ENCODE measurements at places on chromosomes 6 and 20. TPM values are rescaled to one million over a fixed set of nuclear protein-coding genes. Genes with fewer than 3 reads are reported as not detected.

- DNase-seq: no peak
Observed at GRCh38 chr20:1870792-1871550, 24.2 kb upstream of the SIRPA start.

The KCNG1 gene
- 16.0 TPM for total RNA-seq

- DNase-seq: no peak
Observed at GRCh38 chr20:53978497-53978896, 91.9 kb downstream of the BCAS1 start.

GRCh38 chr20:43040427-43040826, 149.3 kb downstream of the PTPRT start:
- no peak for DNase-seq

The SFTA2 gene
- total RNA-seq: not detected

GRCh38 chr6:163568275-163568674, 153.8 kb downstream of the QKI start:
- no peak for DNase-seq

DNA sequence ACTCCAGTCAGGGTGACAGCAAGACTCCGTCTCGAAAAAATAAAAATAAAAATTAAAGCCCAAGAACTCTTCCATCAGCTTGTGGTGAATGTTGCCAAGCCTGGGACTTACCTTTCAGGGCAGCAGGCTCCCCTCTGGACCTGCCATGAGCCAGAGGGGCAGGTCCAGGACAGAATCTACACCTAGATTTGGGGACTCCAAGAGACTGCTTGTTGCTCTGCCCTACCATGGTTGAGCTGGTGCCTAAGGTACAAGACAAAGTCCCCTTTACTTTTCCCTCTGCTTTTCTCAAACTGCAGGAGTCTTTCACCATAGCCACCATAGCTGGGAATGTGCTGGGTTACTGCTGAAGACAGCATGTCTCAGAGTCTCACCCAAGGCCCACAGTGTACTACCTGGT, 9.2 kb downstream of the C6orf15 start:
- DNase-seq: no peak

- DNase-seq: no peak
Observed at GRCh38 chr6:125519367-125519766, 217.6 kb upstream of the HDDC2 start.

DNA sequence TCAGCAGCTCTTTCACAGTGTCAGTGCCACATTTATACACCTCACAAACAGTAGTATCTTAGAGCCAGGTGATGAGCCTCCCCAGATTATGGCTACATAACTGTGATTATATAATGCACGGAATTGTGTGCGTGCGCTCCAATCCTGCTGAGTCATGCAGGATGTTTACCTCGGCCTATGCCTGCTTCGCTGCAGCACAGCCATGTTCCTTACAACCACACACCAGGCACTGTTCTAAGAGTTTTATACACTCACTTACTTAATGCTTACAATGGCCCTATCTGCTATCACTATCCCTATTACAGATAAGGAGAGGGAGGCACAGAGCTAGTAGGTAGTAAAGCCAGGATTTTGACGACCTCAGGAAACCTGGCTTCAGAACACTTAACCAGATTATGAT, 7.3 kb downstream of the ZKSCAN3 start:
- DNase-seq: no peak

DNA sequence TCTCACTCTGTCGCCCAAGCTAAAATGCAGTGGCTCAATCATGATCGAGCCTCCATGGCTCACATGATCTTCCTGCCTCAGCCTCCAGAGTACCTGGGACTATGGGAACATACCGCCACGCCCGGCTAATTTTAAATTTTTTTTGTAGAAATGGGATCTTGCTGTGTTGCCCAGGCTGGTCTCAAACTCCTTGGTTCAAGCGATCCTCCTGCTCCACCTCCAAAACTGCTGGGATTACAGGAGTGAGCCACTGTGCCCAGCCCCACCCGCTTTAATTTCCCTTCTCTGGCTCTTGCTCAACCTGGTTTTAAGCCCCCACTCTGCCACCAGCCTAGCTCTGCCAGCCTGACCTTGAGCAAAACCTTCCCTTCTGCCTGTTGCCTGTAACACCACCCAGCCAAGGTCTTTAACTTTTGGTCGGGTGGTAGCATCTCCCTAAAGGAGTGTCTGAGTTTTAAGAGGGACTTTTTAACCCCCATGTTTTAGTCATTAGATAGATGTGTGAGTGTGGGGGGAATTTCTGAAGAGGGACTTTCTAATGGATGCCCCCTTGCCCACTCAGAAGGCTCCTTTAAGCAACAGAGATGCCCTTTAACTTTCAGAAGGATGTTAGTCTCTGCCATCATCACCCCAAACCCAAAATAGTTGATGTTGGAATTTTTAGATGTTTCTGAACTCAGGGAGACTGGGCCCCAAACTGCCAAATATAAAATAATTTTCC, 71.8 kb upstream of the FOXP4 start:
- no peak for DNase-seq

GRCh38 chr6:8481727-8482126, 46.4 kb upstream of the SLC35B3 start:
- no peak for DNase-seq

The RBBP9 gene
- 15.1 TPM for total RNA-seq

- DNase-seq: no peak
Observed at GRCh38 chr20:19993958-19994669, 23.0 kb upstream of the NAA20 start.

The CD24 gene
- total RNA-seq: 2,327 TPM

Data from H1 (cell line).